ENCODE measurements at places on chromosomes 7 and 10.

- DNase-seq = peak; percentile 92
Measured at GRCh38 chr7:140674356-140674800, 1.6 kb downstream of the ADCK2 start.

GRCh38 chr10:33657154-33657908 is 322.9 kb upstream of the NRP1 start:
- DNase-seq = no peak

- DNase-seq = no peak
Measured at GRCh38 chr7:122311734-122312450, 7.3 kb upstream of the FEZF1 start.

DNA sequence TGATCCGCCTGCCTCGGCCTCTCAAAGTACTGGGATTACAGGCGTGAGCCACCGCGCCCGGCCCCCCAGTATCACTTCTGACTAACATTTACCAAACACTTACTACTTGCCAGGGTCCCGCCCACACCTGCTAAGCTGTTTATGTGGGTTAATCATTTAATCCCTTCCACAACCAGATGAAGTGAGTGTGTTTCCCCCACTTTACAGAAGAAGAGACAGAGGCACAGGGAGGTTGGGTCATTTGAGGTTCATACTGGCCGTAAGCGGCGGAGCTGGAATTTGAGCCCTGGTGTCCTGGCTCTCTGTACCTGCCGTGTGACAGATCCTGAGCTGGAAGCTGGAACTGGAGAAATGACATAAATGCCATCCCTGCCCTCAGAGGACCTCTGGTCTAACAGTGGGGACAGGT is 15.1 kb upstream of the VPS37D start:
- no peak for DNase-seq

- peak; percentile 41 for DNase-seq
Measured at GRCh38 chr7:1531263-1531978, 919 bp downstream of the MAFK start.

- no peak for DNase-seq
Measured at GRCh38 chr7:78968951-78969350, 484.5 kb downstream of the MAGI2 start.

- no peak for DNase-seq
Measured at GRCh38 chr10:104081998-104082397, 3.7 kb downstream of the COL17A1 start.
